NCI-H1694 treated with DMSO at 0.1 percent for 48 hours (cell line): ENCODE measurements at places on chromosomes 1 and 21.

DNA sequence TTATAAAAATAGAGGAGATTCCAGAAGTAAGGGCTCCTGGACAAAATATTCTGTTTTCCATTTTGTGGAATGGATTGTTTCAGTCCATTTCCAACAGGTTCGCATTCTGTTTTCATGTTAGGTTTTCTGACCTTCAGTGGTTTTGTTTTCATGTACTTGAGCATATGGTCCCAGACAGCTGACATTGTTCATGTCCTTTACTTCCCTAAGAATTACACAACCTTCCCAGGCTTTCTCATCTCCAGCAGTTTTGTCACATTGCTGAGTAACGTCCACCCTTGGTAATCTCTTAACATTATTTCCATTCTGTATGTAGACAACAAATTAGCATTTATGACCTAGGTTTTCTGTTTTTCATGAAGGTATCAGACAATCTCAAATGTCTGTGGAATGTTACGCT is 21.0 kb upstream of the ERRFI1 start:
- no peak for DNase-seq

- DNase-seq, result no peak
These were observed 145.5 kb downstream of the CTH start for GRCh38 chr1:70556541-70556940.

DNA sequence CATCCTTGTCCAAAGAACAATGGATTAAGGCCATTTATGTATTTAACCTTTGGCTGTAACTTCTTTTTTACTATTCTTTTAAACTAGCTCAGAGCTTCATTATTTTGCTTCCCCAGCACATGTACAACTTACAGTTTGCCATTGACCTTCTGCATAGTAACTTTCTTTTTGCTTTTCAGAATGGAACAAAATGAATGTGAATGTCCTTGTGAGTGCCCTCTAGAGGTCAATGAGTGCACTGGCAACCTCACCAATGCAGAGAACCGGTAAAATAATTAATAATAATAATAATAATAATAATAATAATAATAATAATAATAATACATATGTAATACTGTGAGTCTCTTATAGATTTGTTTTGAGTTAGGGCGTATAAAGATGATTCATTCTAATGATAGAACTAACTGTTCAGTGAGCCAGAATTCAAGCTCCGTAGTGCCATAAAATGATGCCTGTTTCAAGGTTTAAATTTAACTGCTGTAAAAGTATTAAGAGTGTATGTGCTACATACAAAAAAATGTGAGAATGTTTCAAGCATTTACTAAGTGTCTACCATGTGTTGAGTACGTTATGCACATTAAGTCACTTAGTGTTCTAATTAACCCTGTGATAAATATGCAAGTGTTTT is 69.0 kb upstream of the RAVER2 start:
- peak; percentile 15 for DNase-seq

- DNase-seq, result peak; percentile 82
These were observed 306.4 kb downstream of the DUSP10 start for GRCh38 chr1:221435504-221435904.

GRCh38 chr21:35520302-35520701 is 471.2 kb upstream of the RUNX1 start:
- no peak for DNase-seq

- no peak for DNase-seq
These were observed 14.0 kb upstream of the CFAP126 start for GRCh38 chr1:161381707-161382106.

DNA sequence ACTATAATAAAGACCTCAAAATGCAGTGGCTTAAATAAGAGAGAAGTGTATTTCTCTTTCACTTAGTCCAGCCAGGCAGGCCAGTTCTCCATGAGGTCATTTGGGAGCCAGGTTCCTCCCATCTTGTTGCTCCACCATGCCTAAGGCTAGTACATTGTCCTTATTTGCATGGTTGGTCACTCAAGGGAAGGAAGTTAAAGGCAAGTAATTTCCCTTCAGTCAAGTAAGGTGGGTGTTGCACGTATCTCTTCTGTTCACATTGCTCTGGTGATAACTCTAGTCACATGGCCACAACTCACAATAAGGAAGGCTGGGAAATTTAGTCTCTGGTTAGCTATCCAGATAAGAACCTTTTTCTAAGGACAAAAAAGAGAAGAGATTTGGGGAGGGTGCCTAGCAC is 27.2 kb upstream of the TADA1 start:
- no peak for DNase-seq

- peak; percentile 87 for DNase-seq
These were observed 27.5 kb upstream of the GPR88 start for GRCh38 chr1:100510451-100510850.

GRCh38 chr1:159092036-159092760 is 15.6 kb upstream of the AIM2 start:
- no peak for DNase-seq

DNA sequence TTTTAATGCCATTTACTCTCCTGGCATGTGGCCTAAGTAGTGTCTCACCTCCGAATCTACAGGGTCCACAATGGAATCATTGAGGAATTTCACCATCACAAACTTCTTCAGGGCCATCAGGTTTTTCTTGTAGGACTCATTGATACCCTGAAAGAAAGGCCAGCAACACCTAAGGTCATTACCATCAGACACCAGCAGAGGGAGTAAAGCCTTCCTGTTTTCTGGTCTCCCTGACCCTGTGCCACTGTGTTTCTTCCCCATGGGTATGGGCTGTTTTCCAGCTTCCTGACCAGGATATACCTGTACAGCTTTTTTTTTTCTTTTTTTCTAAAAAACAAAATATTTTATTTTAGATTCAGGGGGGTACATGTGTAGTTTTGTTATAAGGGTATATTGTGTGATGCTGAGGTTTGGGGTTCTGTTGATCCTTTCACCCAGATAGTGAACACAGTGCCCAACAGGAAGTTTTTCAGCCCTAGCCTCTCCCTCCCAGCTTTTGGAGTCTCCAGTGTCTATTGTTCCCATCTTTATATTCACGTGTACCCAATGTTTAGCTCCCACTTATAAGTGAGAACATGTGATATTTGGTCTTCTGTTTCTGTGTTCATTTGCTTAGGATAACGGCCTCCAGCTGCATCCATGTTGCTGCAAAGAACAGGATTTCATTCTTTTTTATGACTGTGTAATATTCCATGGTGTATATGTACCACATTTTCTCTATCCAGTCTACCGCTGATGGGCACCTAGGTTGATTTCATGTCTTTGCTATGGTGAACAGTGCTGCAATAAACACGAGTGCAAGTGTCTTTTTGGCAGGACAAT is 18.3 kb downstream of the PPT1 start:
- peak; percentile 12 for DNase-seq

DNA sequence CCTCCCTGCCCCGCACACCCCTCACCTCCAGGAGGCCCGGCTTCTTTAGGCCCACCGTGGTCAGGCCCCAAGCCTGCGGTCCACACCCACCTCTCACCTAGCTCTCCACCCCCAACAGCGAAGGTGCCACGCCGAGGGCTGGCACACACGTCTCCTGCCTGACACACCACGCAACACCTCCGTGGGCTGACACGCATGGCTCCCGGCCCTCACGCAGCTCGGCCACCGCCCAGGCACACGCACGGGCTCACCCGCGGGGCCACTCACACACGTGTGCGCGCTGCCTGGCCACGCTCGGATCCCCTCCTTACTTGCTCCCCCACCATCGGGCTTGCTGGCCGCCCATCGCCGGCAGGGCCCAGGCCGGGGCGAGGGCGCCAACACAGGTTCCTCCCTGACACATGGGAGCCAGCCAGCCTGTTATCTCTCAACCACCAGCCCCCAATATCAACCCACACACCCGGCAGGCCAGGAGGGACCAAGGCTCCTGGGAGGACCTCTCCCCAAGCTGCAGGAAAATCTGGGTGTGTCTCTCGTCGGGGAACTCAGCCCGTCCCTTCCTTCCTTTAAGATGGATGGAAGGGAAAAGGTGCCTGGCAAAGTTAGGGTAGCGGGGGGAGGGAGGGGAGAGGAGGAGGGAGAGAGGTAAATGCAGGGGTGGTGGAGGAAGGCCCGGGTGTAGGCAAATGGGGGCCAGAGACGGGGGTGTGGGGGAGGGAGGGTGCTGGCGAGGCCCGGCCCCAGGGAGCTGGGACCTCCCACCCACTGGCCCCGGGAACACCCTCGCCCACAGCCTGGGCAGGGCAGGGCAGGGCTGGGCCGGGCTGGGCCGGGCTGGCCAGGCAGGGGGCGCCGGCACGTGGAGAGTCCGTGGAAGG is 546 bp downstream of the ELOVL1 start:
- peak; percentile 33 for DNase-seq

DNA sequence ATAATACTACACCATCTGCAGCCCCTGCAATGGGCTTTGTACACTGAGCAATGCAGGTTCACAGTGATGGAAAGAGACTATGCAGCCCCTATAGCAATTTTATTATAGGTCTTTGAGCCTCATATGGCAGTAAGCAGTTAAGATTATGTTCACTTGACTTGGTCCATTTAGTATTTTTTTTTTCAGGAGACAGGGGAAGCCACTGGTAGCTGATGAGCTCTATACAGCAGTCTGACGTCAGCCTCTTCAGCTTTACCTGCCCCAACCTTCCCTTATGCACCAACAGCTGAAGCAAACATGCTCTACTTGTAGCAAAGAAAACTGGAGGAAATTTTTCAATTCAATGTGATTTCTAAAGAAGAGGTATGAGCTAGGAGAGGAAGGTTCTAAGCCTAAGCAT is 32.2 kb downstream of the AIDA start:
- DNase-seq, result no peak

DNA sequence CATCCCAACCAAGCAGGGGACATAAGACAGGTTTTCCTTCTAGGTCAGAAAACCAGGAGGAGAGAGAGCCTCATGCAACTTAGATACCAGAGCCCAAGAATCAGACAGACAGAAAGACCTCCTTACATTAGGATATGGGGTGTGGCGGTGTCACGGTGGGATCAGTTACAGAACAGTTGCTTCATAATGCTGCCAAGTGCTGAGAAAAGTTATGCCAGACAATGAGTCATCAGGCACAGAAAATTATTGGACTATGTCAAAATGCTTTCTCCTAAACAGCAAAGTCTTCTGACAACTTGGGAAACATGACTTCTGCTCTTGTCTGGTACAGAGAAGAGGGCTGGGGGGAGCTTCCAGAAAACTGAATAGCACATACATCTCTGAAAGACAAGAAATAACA is 1120.2 kb upstream of the TMPRSS15 start:
- no peak for DNase-seq

DNA sequence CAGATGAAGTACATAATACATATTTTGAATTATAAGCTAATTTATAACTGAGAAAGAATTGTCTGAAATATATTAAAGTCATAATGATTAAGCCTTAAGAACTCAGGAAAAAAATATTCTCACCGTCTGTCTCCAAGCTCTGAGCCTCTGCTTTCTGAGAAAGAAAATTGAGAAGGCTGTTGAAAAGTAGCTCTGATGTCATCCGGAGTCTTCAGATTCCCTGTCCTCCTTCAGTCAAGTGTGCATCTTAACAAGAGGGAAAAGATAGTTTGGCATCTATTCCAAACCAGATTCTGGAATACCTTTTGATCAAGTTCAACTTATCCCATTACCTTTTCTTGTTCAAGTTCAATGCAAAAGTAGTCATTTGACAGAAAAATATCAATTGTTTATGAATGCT is 50.6 kb downstream of the NRIP1 start:
- DNase-seq, result no peak

DNA sequence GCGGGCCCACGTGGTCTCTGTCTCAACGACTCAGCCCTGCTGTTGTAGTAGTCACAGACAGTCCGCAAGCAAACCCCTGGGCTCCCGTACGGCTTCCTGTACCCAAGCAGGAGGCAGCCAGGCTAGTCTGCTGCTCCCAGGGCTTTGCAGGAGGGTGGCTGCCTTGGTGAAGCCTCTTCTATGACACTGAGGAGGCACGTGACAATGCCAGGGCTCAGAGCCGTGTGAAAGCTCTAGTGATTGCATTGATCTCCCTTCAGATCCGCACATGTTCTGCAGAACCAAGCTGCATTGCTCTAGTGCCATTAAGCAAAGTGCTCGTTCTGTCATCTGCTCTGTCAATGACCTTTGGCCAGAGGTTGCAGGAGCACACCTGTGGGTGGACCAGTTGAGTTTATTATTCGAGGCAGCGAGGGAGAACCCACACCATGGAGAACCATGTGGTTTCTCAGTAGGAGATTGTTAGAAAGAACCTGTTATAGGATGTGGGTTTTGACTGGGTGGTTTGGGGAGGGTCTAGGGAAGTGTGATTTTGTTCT is 18.0 kb downstream of the UMODL1 start:
- no peak for DNase-seq

- peak; percentile 32 for DNase-seq
These were observed 39.3 kb downstream of the TP73 start for GRCh38 chr1:3691421-3692204.

DNA sequence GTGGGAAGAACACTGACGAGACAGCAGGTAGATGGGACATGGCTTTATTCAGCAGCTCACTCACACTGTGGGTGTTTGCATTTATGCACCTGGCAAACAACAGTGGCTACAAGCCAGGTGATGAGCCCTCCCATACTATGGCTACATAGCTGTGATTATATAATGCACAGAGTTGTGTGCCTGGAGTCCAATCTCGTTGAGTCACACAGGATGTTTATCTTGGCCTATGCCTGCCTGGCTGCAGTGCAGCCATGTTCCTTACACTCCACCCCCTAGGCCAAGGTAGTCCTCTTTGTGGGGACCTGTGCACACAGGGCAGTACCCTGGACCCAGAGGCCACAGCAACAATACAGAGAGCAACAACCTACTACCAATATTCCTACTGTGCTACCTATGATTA is 1643.8 kb downstream of the MRPL39 start:
- DNase-seq, result no peak

GRCh38 chr1:202316186-202316585 is 25.6 kb downstream of the UBE2T start:
- no peak for DNase-seq

GRCh38 chr1:109864047-109864822 is 46.4 kb upstream of the CSF1 start:
- DNase-seq, result no peak

DNA sequence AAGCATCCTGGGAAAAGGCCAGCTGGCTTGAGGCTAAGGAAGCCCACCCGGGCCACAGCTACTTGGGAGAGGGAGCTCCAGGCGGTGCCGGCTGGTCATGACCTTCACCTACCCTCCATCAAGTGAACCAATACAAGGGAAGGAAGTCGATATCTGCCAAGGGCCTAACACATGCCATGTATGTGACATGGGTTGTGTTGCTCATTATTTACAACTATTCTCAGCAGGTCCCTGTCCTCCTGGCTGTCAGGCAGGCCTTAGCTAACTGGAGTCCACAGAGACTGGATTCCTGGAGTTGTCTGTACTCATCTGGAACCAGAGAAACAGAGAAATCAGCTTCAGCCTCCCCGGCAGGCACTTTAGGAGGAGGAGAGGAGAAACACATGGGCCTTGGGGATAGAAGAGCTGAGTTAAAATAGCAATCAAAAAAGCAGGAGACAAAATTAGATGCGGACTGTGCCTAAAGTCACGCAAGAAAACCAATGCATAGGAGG is 15.7 kb downstream of the TCEA3 start:
- no peak for DNase-seq

- peak; percentile 50 for DNase-seq
These were observed 52.9 kb downstream of the KCNC4 start for GRCh38 chr1:110262846-110263631.

DNA sequence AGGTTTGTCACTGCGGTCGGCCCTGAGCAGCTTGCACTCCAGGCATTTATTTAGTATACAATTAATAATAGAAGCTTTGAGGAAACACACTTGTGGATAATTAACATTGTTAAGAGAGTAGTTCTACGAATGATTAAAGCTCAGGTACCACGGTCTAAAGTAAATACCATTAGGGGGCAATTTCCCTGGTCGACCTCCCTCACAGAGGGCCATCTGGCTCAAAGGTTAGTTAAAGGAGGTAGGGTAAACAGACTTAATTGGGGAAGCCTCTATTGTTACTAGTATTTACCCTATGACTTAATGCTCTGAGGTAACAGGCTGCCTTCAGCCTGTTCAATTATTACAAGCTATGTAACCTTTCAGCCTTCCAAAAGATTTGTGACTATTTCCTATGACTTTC is 122.3 kb upstream of the SLC44A3 start:
- DNase-seq, result no peak
